ENCODE measurements at places on chromosomes 6 and 20. TPM values are rescaled to one million over a fixed set of nuclear protein-coding genes. Genes with fewer than 3 reads are reported as not detected.

DEFB118 gene
- total RNA-seq = not detected

GMPR gene
- total RNA-seq = 21.4 TPM

PAK5 gene
- not detected for total RNA-seq

PBOV1 gene
- total RNA-seq = not detected

NRN1 gene
- 20.8 TPM for total RNA-seq

PI16 gene
- not detected for total RNA-seq

PGC gene
- not detected for total RNA-seq

ITPR3 gene
- 15.6 TPM for total RNA-seq

SNPH gene
- total RNA-seq = 4.9 TPM

TPD52L1 gene
- total RNA-seq = 2.3 TPM

SIRPD gene
- total RNA-seq = not detected

SUMO4 gene
- 0.32 TPM for total RNA-seq

SLC22A23 gene
- total RNA-seq = 3.8 TPM

ATP6V1G2 gene
- total RNA-seq = 0.97 TPM

BHLHE23 gene
- not detected for total RNA-seq

ECT2L gene
- not detected for total RNA-seq

C20orf202 gene
- total RNA-seq = not detected

HMGN3 gene
- total RNA-seq = 103 TPM

MUCL3 gene
- not detected for total RNA-seq

ACAT2 gene
- total RNA-seq = 112 TPM

ZSCAN31 gene
- 15.7 TPM for total RNA-seq

PROCR gene
- 332 TPM for total RNA-seq

SMIM13 gene
- total RNA-seq = 16.3 TPM

DACT2 gene
- not detected for total RNA-seq

IMPG1 gene
- under 0.01 TPM for total RNA-seq

NUP43 gene
- 24.0 TPM for total RNA-seq
